Activated T-cell treated with anti-CD3 and anti-CD28 coated beads, Interleukin-2, amount 50 U/mL, for 4 hours (primary cell): ENCODE measurements at places on chromosomes 12 and 14.

GRCh38 chr12:53180931-53181645 lies 363 bp upstream of the CSAD start:
- peak; percentile 73 for DNase-seq

GRCh38 chr14:93857500-93858283 lies 69.4 kb upstream of the PRIMA1 start:
- DNase-seq = no peak

GRCh38 chr12:39406262-39406661 lies 36.7 kb downstream of the KIF21A start:
- DNase-seq = no peak

GRCh38 chr12:58420503-58420902 lies 479.1 kb downstream of the ATP23 start:
- no peak for DNase-seq

DNA sequence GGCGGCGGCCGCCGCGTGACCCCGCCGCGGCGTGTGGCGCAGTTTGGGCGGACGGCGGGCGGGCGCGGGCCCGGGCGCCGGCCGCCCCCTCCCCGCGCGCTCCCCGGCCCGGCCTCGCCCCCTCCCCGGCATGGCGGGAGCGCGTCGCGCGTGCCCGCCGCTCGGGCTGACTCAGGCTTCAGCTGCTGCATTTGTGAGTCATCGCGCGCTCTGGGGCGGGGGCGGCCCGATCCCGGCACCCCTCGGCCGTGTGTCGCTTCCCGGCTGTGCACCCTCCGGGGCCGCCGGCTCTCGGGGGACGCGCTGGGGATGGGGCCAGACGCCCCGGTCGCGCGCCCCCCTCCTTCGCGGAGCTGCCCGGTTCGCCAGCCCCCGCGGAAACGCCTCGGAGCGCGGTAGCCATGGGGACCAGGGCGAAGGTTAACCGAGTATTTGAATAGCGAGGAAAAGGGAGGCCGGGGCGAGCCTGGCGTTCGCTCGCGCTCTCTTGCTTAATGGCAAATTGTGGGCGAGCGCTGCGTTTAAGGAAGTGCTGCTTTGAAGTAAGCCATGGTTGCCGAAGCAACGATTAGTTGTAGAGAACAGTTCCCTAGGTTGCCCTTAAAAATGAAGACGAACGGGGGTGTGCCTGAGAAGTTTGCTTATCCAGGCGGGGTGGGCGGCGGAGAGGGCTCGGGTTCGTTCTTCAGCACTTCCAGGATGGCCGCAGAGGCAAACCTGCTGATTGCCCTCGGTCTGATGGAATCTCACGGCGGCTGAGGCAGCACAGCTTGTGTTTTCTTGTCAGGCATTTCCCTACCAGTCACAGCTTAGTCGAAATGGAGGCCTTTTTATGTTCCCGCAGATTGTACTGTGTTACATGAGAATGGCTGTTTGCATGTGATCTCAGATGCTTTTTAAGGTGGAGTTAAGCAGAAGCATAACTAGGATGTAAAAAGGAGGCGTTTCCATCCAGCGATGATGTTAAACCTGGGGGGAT lies 896 bp downstream of the EIF5 start:
- peak; percentile 87 for DNase-seq

DNA sequence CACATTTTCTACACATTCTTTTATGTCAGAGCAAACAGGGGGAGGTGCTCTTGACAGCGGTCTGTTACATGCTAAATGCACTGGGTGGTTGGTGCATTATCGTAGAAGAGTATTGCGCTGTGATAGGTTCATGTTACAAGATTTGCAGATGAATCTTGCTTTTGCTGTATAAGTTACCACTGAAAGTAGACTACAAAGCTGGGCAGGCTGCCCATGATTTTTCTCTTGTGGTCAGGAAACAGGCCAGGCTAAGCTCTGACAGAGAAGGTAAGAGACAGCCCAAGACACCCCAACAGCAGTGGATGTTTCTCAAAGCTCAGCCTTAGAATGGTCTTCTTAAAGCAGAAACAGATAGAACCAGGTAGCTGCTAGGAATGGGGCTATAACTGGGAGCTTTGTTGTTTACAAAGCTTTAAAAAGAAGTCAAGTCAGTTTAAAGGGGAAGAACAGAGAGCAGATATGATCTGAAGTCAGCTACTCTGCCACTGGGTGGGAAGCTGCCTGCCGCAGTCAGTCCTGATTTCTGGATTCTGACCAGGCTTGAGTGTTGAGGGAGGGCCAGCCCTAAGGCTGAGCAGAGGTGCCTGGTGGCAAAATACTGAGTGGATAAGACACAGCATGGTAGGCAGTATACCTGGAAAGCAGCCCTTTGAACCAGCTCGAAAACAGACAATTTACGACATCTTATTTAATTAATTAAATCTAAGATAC lies 9.4 kb downstream of the KCNA1 start:
- DNase-seq = no peak

DNA sequence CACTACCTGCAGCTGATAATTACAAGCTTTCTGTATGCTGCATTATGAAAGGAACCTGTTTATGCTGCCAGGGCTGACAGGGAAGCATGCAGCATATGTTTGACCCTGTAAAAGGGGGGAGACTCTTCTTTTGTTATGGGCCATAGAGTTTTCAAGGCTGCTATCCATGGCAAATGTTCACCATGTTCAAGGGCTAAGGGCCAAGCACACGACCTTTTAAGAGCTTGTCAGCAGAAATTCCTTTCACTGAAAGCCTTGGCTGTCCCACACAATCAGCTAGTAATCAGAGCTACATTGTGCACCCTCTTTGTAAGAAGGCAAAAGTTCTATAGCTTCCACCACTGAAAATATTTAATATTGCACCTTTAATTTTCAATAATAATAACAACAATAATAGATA lies 74.2 kb upstream of the MBIP start:
- no peak for DNase-seq

GRCh38 chr14:23357261-23357660 lies 4.6 kb upstream of the SLC22A17 start:
- no peak for DNase-seq

DNA sequence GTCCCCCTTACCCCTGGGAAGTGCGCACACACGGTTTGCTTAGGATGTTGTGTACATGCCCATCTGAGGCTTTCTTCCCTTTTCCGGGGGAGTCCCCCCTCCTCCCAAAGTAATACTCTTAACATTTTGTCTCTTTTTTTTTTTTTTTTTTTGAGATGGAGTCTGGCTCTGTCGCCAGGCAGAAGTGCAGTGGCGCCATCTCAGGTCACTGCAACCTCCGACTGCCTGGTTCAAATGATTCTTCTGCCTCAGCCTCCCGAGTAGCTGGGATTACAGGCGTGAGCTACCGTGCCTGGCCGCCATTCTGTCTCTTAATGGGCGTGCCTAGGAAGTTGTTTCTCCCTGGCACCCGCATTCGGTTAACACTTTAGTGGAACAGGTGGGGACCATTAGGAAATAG lies 4.5 kb upstream of the GMFB start:
- no peak for DNase-seq
